ENCODE measurements at places on chromosomes 2 and 18.

DNA sequence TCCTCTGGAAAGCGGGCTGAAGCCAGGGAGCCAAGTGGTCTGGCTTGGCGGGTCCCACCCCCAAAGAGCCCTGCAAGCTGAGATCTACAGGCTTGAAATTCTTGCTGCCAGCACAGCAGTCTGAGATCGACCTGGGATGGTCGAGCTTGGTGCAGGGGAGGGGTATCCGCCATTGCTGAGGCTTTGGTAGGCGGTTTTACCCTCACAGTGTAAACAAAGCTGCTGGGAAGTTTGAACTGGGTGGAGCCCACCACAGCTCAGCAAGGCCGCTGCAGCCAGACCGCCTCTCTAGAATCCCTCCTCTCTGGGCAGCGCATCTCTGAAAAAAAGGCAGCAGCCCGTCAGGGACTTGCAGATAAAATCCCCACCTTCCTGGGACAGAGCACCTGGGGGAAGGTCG is 12.6 kb upstream of the FLACC1 start:
- no peak for DNase-seq

GRCh38 chr2:74534411-74534810 is 4.7 kb downstream of the HTRA2 start:
- no peak for DNase-seq

GRCh38 chr2:215711471-215712034 is 275.7 kb upstream of the FN1 start:
- DNase-seq = no peak

GRCh38 chr18:69885841-69886531 is 61.7 kb downstream of the CD226 start:
- DNase-seq = no peak

GRCh38 chr2:168396131-168396530 is 59.9 kb upstream of the CERS6 start:
- no peak for DNase-seq

DNA sequence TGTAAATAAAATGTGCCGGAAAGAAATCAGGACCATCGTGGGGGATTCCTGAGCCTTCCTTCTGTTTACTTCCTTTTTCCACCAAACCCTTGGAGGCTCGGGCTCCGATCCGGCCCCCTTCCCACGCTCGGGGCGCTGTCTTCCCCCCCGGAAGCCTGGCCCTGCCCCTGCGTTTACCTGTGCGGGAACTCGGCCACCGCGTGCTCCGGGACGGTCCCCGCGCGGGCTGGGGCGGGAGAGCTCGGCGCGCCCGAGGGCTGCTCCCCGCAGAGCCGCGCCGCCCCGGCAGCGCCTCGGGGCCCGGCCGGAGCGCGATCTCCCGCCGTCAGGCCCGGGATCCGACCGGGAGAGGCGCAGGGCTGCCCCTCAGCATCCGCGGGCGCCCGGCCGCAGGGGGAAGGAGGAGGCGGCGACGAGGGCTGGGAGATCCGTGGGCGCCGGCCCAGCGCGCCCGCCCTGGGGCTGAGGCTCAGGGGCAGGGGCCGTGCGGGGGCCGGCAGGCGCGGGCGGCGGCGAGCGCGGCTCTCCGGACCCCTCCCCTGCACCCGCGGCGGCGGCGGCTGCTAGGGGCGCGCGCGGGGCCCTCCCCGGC is 435 bp downstream of the ADCY3 start:
- DNase-seq = no peak

Data from cortex of kidney (tissue), 1 donor.